NCI-H1930 (cell line): ENCODE measurements at places on chromosomes 6 and 20.
A peak's percentile ranks its signal among the peaks of the same experiment; 100 is the strongest.

- no peak for DNase-seq
These were observed 8.7 kb downstream of the RPS21 start for GRCh38 chr20:62395311-62396242.

DNA sequence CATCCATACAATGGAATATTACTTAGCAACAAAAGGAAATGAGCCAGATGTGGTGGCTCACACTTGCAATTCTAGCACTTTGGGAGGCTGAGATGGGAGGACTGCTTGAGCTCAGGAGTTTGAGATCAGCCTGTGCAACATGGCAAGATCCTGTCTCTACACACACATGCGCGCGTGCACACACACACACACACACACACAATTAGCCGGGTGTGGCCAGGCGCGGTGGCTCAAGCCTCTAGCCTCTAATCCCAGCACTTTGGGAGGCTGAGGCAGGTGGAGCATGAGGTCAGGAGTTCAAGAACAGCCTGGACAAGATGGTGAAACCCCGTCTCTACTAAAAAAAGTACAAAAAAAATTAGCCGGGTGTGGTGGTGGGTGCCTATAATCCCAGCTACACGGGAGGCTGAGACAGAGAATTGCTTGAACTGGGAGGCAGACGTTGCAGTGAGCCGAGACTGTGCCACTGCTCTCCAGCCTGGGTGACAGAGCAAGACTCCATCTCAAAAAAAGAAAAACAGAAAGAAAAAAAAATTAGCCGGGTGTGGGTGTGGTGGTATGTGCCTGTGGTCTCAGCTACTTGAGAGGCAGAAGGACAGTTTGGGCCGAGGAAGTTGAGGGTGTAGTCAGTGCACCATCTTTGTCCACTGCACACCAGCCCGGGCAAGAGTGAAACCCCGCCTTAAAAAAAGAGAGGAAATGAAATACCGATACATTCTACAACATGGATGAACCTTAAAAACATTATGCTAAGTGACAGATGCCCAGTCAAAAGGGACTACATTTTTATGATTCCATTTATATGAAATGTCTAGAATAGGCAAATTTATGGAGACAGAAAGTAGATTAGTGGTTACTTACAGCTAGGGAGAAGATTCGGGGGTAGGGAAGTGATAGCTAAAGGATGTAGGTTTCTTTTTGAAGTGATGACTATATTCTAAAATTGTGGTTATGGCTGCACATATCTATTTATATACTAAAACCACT is 52.5 kb downstream of the RBL1 start:
- DNase-seq, result no peak

- no peak for DNase-seq
These were observed 233.8 kb upstream of the SUPT3H start for GRCh38 chr6:45611491-45611890.

DNA sequence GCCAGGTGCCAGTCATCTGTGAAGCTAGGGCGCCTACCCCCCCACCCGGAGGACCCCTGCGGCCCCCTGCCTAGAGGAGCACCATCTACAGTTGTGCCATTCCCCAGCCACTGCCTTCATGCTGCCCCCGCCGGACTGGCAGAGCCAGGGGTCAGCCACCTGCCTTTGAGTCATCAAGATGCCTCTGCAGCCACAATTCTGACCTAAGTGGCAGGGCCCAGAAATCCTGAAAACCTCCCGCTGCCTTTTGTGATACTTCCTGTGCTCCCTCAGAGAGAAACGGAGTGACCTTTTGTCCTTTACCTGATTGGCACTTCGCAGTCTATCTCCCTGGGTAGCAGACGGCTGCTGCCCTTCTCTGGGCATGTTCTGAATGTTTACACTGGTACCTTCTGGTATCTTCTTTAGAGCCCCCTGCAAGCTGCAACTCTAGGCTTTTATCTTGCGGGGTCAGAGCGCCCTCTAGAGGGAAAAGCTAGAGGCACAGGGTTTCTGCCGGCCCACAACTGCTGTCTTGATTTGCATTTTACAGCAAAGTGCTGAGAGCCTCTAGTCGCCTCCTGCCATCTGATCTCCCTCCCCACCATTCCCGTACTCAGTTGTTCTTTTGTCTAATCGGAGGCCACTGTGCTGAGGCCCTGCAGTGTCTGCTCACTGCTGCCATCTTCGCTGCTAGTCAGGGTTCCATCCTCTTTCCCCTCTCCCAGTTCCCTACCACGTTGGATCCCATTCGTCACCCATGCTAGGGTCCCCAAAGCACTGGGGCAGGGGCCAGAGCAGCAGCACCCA is 26.9 kb downstream of the SPATA2 start:
- DNase-seq, result peak; percentile 66

DNA sequence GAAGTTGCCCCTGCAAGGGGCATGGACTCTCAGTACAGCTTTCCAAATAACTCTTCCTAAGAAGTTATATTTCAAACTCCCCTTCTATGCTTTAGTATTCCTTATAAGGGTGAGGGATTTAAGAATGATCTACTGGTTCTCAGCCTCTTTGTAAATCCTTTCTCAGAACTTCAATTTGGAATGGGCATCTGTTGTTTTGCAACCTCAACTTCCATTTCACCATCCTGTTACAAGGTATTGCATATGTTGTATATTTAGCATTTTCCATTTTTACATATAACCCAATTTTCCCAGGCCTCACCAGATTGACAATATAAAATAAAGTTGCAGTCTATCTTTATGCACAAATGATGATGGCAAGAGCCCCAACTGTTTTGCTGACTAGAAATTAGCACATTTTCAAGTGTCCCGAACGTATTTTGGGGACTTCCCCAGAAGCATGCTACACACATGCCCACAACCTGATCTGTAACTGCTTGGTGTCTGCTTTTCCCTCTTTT is 154.9 kb upstream of the CARMIL1 start:
- no peak for DNase-seq
